ENCODE measurements at places on chromosomes 7 and 10. TPM values are rescaled to one million over a fixed set of nuclear protein-coding genes. Genes with fewer than 3 reads are reported as not detected.

UNCX gene
- not detected for total RNA-seq

NPY4R2 gene
- not detected for total RNA-seq

STEAP1B gene
- not detected for total RNA-seq

MMP21 gene
- 0.84 TPM for total RNA-seq

CYP3A4 gene
- total RNA-seq: not detected

EPHB6 gene
- 10.5 TPM for total RNA-seq

GNAT3 gene
- total RNA-seq: not detected

SPDYE2 gene
- total RNA-seq: 0.32 TPM

CACNA2D1 gene
- not detected for total RNA-seq

ARMC3 gene
- not detected for total RNA-seq

ZMYND11 gene
- 42.5 TPM for total RNA-seq

DYDC1 gene
- total RNA-seq: not detected

CHN2 gene
- 1.8 TPM for total RNA-seq

TRIM24 gene
- 19.3 TPM for total RNA-seq

PTPRZ1 gene
- total RNA-seq: not detected

OPN1SW gene
- total RNA-seq: not detected

WDFY4 gene
- total RNA-seq: 4.2 TPM

SAMD9 gene
- total RNA-seq: 61.6 TPM

AGAP9 gene
- total RNA-seq: 20.4 TPM

CARD11 gene
- total RNA-seq: 127 TPM

STEAP4 gene
- 0.45 TPM for total RNA-seq

ADAP1 gene
- 17.3 TPM for total RNA-seq

SPDYE1 gene
- total RNA-seq: 0.30 TPM

GBX1 gene
- total RNA-seq: not detected

Measured in naive thymus-derived CD4-positive, alpha-beta T cell (primary cell).